ENCODE measurements at places on chromosomes 6 and 20.

DNA sequence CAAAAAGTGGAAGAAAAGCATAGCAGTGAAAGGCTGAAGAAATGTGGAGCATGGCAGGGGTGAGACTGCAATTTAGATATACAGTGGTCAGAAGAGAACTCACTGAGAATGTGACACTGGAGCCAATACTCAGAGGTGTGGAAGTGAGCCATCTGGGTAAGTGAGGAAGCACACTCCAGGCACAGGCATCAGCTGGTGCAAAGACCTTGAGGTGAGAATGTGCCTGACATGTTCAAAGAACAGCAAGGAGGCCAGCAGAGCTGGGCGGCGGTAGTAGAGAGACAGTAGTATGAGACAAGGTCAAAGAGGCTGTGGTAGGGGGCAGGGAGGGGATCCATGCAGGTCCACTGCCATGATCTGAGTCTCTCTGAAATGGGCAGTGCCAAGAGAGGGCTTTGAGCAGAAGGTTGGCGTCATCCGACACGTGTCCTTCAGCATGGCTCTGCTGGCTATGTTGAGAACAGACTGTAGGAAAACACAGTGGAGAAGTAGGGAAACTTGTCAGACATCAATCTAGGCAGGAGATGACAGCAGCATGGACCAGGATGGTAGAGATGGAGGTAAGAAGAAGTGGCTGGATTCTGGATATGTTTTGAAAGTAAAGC, 84.4 kb downstream of the PLCG1 start:
- no peak for DNase-seq

DNA sequence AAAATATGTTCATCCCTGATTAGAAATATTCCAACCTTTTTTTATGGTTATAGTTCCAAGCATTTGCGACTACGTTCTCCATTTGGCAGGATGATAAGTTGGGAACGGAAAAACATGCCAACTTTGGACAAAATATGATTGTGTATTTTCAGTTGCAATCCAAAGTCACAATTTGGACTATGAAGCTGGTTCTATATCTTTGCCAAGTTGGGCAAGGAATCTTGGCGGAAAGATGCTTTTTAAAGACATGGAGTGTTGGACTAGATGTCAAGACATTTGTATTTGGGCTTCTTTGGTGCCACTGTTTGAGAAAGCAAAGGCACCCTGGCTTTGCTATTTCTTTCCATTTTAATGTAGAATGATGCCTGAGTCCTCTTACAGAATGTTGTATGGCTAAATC, 33.3 kb upstream of the JAG1 start:
- DNase-seq: no peak

- no peak for DNase-seq
Observed at GRCh38 chr6:149728499-149729234, 10.8 kb upstream of the LATS1 start.

DNA sequence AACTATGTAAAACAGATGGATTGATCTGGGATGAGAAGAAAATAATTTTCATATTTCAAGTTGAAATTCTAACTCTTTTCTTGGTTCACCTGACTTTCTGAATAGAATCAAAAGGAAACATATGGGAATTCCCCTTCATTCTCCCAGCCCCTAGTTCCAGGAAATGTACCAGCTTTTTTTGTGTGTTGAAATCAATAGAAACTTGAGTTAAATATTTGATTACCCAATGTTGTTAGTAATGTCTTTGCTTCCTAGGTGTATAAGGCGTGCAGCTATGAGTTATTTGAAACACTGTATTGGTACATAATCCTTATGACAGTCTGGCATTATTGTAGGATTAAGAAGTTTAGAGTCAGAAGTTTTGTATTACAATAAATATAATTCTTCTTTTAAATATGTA, 21.5 kb downstream of the VNN2 start:
- DNase-seq: no peak

DNA sequence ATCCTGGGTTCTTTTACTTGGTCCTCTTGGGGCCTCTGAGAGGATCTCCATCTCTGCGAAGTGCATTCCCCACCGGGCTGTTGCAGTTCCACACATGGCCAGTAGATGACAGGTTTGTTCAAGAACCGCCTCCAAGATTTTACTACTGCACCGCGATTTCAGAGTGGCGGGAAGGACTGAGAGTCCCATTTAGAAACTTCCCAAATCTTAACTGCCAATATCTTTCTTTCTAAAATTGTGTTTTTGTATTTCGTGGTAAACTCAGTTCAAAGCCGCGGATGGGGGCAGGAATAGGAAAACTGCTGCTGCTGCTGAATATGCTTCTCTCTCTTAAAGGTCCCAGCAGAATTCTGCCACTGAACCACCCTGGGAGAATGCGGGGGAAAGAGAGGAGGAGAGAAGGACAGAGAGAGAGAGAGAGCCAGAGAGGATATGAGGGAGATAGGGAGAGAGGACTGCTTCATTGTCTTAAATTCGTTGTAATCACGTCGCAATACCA, 8.6 kb upstream of the BTNL2 start:
- DNase-seq: peak; percentile 66

- no peak for DNase-seq
Observed at GRCh38 chr6:48213076-48213788, 102.2 kb upstream of the PTCHD4 start.

DNA sequence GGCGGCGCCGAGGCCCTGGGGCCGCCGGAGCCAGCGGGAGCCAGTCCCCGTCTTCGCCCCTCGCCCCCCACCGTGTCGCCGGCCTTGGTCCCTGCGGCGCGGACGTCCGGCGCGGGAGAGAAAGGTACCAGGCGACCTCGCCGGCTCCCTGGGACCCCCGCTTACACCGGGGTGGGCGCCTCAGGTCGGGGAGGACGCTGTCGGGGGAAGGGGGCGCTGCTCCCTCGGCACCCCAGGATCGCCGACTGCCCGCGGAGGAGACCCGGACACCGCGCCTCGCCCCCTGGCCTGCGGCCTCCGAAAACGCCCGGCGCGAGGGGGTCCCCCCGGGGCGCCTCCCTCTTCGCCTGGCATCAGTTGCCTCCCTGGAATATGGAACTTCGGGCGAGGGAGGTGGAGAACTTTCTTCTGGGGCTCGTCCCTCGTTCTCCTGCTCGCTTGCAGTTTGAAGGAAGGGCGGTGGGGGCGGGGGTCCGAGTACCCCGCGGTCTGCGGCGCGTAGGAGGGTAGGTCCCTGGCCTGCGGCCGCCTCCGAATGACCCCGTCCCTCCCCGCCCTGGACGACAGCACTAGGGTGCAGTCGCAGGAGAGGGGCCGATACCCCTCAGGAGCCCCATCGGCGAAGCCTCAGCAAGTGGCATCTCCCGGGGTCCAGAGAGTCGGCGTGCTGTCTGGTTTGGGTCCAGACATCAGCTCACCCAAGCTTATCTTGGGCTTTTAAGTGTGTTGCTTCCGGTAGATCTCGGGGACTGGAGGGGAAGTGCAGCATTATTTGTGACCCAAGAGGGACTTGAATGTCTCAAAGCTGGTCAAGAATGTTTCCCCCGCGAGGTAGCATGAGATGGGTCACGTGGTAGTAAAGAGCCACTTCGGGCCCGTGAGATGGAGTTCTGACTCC, 549 bp downstream of the ANKRD6 start:
- no peak for DNase-seq

DNA sequence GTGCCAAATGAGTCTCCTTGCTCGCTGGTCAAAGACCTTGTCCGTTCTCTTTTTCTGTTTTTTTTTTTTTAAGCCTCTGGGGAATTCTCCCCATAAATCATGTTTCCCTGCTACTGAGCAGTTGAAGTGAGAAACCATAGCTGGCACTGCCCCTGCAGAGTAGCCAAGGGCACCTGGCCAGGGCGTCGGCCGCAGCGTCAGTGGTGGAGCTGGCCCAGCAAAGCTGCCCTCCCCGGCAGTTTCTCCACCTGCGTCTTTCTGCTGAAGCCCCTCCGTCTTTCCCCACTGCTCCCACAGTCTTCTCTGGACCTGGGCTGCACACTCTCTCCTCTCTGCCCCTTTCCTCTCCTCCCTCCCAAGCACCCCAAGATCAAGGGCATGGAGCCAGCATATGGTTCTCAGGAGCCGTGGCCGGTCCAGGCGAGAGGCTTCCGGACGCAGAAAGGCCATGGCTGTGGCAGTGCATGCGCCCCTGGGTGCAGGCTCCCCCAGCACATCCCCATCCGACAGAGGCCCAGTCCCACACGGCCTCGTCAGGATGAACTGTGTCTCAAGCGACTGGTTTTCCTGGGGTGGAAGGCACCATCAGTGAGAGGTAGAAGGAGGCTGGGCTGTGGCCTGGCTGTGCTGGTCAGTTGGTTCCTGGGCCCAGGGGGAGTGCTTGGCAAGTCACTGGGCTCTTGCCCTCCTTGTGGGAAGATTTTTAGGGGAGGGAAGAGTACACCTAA, 218.1 kb downstream of the ERMARD start:
- DNase-seq: no peak

- no peak for DNase-seq
Observed at GRCh38 chr6:56655249-56655648, 12.6 kb upstream of the DST start.

- no peak for DNase-seq
Observed at GRCh38 chr6:144314562-144314961, 29.4 kb downstream of the UTRN start.

- DNase-seq: no peak
Observed at GRCh38 chr6:444653-445275, 53.2 kb downstream of the IRF4 start.

All from stimulated activated CD4-positive, alpha-beta T cell treated with anti-CD3 and anti-CD28 coated beads, Interleukin-12 subunit alpha, Interleukin-12 subunit beta, amount 100 ng/mL, for 48 hours (primary cell).